ENCODE measurements at places on chromosomes 1 and 21.
A peak's percentile ranks its signal among the peaks of the same experiment; 100 is the strongest.

- DNase-seq = no peak
These were observed 100.5 kb downstream of the GLIS1 start for GRCh38 chr1:53638360-53639035.

- DNase-seq = peak; percentile 77
These were observed 24.1 kb upstream of the ZNF436 start for GRCh38 chr1:23393706-23394105.

GRCh38 chr1:4379451-4380175 lies 274.8 kb upstream of the AJAP1 start:
- DNase-seq = peak; percentile 41

DNA sequence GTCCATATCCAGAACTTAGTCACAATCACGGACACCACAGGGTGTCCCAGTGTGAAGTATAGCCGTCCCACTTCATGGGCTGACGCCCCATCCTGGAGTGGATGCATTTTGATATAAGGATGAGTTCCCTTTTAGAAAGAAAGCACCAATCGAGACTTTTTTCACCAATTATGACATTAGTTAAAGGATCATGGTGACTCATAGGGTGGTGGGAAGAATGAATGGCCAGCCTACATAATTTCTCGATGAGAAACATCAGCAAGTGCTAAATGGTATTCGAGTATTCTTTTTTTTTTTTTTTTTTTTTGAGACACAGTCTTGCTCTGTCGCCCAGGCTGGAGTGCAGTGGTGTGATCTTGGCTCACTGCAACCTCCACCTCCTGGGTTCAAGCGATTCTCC lies 38.5 kb upstream of the USP1 start:
- peak; percentile 76 for DNase-seq

DNA sequence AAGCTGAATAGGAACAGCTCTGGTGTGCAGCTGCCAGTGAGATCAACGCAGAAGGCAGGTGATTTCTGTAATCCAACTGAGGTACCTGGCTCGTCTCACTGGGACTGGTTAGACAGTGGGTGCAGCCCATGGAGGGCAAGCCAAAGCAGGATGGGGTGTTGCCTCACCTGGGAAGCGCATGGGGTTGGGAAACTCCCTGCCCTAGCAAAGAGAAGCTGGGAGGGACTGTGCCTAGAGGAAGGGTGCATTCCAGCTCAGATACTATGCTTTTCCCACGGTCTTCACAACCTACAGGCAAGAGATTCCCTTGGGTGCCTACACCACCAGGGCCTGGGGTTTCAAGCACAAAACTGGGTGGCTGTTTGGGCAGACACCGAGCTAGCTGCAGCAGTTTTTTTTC lies 183.2 kb downstream of the DNM3 start:
- no peak for DNase-seq

DNA sequence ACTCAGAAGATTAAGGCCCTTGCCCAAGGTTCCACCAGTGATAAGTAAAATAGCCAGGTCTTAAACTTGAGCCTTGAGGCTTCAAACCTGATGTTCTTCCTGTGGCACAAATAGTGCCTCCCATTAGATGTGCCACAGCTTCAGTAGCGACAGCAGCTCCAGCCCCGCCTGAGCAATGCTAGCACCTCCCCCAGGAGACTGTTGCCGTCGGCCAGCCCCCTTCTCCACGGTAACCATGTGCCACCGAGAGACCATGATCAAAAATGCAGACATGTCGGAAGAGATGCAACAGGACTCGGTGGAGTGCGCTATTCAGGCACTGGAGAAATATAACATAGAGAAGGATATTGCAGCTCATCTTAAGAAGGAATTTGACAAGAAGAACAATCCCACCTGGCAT lies 32.2 kb downstream of the KLHDC7A start:
- DNase-seq = no peak

- DNase-seq = peak; percentile 43
These were observed 65.6 kb upstream of the ETS2 start for GRCh38 chr21:38740090-38740489.

- DNase-seq = no peak
These were observed 79.4 kb upstream of the RHOU start for GRCh38 chr1:228655796-228656394.

DNA sequence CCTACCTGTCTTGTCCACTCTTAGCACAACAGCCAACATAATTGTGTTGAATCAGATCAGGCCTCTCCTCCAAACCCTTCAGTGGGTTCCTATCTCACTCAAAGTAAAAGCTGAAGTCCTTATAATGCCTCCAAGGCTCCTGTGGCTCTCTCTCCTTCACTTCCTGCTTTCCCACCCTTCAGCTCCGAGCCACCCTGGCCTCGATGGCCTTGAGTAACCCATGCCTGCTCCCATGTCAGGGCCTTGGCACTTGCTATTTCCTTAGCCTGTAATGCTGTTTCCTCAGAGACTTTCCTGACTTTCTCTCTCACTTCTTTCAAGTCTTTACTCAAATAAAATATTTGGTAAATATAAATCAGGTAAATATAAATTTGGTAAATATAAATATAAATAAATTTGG lies 8.1 kb upstream of the PLEKHM2 start:
- no peak for DNase-seq

- peak; percentile 30 for DNase-seq
These were observed 55.2 kb downstream of the GPR161 start for GRCh38 chr1:168081373-168082007.

- no peak for DNase-seq
These were observed 269.2 kb upstream of the RGS18 start for GRCh38 chr1:191888996-191889622.

- DNase-seq = no peak
These were observed 430.1 kb upstream of the USP24 start for GRCh38 chr1:55645270-55645669.

DNA sequence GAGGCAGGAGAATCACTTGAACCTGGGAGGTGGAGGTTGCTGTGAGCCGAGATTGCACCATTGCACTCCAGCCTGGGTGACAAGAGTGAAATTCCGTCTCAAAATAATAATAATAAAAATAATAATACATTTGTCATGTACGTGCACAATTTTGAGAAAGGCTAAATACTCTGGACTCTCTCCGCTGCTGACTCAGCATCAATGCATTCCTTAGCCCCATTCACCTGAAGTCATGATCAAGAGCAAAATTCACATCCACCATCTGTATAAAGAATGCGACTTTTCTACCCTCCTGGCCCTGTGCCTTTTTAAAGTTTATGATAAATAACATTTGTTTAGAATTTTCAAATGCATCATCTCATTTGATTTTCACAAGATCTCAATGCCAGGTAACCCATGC lies 35.5 kb upstream of the MAP1LC3C start:
- DNase-seq = no peak

GRCh38 chr1:200107004-200107470 lies 79.5 kb downstream of the NR5A2 start:
- DNase-seq = peak; percentile 16

- DNase-seq = peak; percentile 66
These were observed 115.7 kb downstream of the MAP3K21 start for GRCh38 chr1:233443040-233443760.

- DNase-seq = no peak
These were observed 2.1 kb downstream of the SLC22A15 start for GRCh38 chr1:115978292-115978941.

DNA sequence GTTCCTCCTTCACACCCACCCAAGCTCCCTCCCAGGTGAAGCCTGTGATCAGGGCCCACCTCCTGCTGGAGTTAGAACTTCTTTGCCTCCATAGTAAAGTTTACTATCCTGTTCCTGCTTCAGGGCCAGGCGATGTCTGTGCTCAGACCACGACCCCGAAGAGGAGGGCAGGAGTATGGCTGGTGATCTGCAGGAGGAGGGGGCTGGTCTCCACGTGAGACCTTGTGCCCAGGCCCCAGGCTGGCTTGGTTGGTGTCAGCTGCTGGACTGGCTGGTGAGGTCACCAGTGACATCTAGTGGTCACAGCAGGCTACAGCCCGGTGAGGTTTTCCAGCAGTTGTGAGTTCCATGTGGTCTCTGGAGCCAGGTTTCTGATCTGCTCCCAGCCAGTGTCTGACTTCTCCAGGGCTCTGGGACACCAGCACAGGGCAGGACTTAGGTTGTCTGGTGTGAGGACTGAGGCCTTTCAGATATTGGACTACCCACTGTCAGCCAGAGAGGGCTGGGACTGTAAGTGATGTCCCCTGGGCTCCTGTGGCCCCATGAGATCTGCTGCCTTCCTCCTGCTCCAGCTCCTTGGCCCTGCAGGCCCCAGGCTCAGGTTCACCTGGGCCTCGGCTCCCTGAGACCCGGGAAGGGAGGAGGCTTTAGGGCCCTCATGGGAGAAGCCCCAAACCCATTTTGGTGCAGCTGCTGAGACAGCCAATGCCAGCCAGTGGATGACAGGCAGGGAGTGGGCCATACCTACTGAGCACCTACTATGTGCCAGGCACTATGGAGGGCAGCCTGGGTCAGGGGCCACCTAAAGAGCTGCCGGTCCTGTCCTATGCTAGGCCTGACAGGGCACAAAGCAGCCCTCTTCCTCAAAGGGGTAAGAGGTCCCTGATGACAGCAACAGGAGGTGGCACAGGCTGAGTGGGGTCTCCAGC lies 6.0 kb upstream of the UBL4B start:
- DNase-seq = peak; percentile 70

DNA sequence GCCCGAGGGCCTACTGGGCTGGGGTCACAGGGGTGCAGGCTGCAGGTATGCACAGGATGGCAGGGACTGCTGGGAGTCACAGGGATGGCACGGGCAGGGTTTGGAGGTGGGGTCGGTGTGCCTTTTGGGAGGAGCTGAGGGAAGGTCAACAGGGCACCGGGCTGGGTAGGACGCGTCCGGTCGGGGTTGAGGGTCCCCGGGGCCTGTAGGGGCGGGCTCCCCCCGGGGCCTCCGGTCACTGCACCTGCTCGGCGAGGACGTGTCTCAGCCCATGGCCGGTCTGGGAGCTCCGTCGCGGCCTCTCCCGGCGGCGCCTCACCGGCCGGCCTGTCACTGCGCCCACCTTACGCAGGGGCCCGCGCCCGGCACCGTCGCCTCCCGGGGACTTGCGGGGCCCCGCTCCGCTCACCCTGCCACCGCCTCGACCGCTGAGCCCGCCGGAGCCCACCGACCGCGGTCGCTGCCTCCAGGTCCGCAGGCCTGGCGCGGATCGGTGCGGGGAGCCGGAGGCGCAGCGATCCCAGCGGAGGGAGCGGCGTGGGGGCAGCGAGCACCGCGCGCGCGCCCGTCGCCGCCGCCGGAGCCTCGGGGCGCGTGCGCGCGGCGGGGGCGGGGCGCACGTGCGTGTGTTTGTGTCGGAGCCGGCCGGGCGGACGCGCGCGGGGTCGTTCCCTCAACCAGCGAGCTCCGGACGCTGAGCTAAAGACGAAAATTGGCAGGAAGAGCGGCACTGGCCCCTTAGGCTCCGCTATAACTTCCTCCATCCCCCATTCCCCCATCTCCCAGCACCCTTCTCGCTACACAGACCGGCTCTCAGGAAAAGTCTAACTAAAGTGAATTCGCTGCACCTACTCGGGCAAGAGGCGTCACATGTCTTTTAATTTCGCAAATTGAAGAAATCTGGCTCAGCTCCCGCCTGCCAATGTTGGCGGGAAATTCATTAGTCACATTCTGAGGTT lies at the start of gene AMIGO1:
Gene AMIGO1 (minus strand): TSS at position 552 of the 959 bp plus-strand sequence. CDS start 815 bp downstream, outside the sequence.
- peak; percentile 60 for DNase-seq

GRCh38 chr1:201285846-201286245 lies 2.5 kb downstream of the PKP1 start:
- DNase-seq = no peak

GRCh38 chr1:203276408-203276807 lies 28.9 kb upstream of the BTG2 start:
- DNase-seq = no peak

Measured in RPMI7951 (cell line).